HuH-7 (cell line): ENCODE measurements at places on chromosomes 11 and 22.

GRCh38 chr11:132452616-132453015 is 1079.7 kb downstream of the OPCML start:
- no peak for DNase-seq

DNA sequence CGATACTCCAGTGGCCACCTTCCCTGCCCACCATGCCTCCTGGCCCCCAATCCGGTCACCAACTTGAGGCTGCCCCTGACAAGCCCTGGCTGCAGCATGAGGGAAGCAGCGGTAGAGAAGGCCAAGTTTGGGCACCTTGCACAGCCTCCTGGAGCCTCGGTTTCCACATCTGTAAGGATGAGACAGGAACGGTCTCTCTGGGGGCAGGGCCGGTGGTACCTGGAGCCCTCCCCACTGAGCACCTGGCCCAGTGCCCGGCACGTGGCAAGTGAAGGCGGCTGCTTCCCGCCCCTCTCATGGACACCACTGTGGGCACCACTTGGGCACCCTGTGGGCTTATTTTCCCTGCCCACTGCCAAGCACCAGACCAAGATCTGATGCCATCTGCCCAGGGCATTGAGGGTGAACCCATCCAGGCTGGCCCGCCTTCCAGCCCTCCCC is 77.8 kb downstream of the CDKN1C start:
- DNase-seq, result no peak

GRCh38 chr11:44536788-44537516 is 28.5 kb upstream of the CD82 start:
- DNase-seq, result no peak

- no peak for DNase-seq
Observed at GRCh38 chr22:28123989-28124766, 205.1 kb upstream of the PITPNB start.

GRCh38 chr11:73792584-73792983 is 4.9 kb downstream of the MRPL48 start:
- DNase-seq, result no peak

GRCh38 chr22:20019661-20020532 is 1.0 kb upstream of the TANGO2 start:
- no peak for DNase-seq

DNA sequence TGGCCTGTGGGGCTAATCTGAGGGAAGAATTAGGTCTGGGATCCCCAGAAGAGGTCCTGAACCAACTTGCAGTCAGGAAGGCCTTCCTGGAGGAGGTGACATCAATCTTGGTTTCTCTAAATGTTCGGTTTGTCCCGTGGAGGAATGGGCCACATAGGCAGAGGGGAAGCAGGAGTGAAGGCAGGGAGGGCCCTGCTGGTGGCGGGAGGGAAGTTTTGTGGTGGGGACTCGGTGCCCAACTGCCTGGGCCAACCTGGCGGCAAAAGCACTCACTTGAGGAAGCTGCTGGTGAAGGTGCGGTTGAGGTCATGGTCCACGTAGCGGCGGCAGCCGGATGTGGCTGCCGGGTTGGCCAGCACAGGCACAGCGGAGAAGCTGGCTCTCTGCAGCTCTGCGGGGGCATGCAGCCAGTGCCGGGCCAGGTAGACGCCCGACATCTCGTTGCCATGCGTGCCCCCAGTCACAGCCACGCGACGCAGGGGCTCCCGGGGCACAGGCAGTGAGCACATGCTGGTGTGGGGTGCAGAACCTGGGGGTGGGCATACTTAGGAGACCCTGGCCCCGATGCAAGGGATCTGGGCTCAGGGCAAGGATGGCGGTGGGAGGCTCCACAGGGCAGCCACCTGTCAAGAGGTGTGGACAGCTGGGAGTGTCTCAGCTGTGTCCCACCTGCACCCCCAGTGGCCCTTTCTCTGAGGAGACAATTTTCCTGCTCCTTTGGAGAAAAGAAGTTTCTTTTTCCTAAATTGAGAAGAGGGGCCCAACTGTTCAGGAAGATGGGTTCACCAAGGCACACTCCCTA is 3.8 kb downstream of the ACY3 start:
- no peak for DNase-seq

- no peak for DNase-seq
Observed at GRCh38 chr22:40855071-40855978, 1.1 kb downstream of the ST13 start.

DNA sequence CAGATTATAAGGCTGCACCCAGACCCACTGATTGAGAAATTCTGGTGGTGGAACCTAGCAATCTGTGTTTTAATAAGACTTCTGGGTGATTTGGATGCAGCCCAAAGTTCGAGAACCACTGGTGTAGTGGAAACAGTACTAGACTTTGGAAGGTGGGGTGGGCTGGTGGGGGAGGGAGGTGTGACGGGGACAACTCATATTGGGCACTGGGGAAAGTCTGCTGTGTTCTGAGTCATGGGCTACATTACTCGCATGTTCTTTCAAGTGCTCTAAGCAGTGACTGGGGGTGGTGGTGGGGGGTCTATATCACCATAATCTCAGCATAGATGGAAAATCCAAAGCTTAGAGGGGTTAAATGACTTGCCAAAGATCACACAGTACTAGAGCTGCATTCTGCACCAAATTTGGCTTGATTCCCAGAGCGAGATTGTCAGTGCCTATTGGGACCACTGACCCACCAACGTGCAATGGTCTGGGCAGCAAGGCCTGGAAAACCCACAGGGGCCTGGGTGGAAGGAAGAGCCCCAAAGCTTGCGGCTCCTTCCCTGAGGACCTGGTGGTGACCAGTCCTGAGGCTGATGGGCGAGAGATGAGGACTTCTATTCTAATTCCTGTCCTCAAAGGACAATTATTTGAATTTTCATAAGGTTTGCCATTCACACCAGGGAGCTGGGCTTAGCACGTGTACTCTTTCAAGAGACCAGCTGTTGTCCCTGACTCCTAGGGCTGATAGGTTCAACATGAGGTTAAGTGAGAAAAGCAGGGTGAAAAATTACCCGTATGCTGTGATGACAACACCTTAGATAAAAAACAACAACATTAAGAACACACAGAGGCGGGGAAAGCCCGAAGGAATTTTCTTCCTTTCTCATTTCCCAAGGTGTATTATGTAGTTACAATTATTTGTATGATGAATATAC is 77.5 kb upstream of the NARS2 start:
- no peak for DNase-seq

- DNase-seq, result no peak
Observed at GRCh38 chr11:7030836-7031235, 10.6 kb downstream of the NLRP14 start.

- DNase-seq, result peak; percentile 41
Observed at GRCh38 chr11:33687733-33688479, 12.7 kb downstream of the C11orf91 start.

- no peak for DNase-seq
Observed at GRCh38 chr22:30521368-30522156, 16.1 kb upstream of the SEC14L4 start.

DNA sequence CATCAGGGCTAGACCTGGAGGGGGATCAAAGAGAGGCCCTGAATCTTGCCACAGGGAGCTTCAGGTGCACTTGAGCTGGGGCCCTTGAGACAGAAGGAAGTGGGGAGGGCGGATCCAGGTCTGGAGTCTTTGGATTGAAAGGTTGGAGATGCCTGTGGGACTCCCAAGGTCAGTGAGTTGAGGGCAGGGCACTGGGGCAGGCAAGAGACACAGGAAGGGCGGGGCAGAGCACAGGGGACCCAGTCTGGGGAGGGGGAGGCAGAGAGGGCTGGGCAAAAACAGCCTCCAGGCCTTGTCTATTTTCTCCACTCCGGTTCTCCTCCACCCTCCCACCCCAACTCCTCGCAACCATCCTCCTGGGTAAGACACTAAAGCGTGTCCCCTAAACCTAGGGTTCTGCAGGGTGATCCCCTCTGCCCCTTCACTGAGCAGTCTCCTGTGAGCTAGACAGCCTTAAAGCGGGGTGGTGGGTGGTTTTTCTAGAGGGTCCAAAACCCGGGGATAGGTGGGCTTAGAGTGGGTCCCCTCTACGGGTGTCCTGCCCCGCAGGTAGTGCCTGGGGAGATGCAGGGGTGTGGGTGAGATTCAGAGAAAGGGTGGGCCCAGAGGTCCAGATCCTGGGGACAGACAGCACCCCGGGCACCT is 38.6 kb upstream of the CELSR1 start:
- DNase-seq, result peak; percentile 50

GRCh38 chr11:12914400-12914912 is 94.7 kb upstream of the RASSF10 start:
- peak; percentile 72 for DNase-seq

DNA sequence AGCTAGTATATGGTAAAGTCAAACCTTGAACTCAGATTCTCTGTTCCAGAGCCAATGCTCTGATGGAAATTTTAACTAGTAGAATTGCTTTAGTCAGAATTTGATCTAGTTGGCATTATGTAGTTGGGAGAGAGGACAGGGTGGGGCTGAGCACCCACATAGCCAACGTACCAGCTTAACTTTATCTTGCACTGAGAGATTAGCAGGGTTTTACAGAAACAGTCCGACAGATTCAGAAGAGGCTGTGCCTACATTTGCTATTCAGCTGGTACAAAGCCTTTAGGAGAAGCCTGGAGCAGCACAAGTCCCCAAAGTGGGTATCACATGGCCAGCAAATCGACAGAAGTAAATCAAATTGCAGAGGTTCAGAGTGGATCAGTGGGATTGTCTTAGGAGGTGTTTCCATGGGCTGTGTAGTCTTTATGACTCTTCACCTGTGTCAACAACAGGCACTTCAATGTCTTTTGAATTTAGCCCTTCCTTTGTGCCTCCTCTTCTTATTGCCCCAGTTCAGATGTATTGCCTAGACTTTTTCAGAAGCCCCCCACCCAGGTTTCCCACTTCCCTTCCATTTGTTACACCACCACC is 7.3 kb upstream of the CSRP3 start:
- DNase-seq, result no peak

DNA sequence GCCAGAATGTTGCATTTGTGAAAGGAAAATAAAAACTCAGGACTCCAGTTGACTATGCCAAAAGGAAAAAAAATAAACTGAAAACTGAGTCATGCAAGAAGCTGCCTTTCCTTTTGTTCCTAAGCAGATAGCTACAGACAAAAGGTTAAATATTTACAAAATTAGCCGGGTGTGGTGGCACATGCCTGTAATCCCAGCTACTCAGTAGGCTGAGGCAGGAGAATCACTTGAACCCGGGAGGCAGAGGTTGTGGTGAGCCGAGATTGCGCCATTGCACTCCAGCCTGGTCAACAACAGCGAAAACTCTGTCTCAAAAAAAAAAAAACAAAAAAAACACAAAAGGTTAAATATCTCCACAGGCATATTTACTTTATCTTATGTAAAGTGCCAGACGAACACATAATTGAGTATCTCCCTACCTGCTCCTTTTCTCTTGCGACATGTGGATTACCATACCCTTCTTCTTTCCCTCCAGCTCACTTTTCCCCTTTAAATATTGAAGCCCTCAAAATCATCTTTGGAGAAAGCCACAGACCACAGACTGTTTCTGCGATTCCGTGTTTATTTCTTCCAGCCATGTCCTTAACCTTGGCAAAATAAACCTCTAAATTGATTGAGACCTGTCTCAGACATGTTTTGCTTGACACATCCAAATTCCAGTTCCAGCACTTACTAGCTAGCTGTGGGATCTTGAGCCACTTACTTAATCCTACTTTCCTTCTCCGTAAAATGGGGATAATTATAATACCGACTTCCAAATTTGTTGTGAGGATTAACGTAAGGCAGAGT is 2.3 kb upstream of the SMPD1 start:
- no peak for DNase-seq

DNA sequence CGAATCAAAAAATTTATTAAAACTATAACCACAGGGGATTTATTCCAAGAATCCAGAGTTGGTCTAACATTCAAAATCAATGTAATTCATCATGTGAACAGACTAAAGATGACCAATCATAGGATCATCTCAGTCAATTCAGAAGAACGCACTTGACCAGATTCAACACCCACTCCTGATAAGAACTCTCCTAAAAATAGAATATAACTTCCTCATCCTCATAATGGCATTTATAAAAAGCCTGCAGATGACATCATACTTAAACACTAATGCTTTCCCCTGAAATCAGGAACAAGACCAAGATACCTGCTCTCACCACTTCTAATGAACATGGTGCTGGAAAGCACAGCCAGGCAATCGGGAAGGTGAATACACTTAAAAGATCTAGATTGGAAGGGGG is 10.5 kb upstream of the MUC2 start:
- DNase-seq, result no peak

GRCh38 chr11:44777209-44778194 is 50.7 kb downstream of the TSPAN18 start:
- no peak for DNase-seq

DNA sequence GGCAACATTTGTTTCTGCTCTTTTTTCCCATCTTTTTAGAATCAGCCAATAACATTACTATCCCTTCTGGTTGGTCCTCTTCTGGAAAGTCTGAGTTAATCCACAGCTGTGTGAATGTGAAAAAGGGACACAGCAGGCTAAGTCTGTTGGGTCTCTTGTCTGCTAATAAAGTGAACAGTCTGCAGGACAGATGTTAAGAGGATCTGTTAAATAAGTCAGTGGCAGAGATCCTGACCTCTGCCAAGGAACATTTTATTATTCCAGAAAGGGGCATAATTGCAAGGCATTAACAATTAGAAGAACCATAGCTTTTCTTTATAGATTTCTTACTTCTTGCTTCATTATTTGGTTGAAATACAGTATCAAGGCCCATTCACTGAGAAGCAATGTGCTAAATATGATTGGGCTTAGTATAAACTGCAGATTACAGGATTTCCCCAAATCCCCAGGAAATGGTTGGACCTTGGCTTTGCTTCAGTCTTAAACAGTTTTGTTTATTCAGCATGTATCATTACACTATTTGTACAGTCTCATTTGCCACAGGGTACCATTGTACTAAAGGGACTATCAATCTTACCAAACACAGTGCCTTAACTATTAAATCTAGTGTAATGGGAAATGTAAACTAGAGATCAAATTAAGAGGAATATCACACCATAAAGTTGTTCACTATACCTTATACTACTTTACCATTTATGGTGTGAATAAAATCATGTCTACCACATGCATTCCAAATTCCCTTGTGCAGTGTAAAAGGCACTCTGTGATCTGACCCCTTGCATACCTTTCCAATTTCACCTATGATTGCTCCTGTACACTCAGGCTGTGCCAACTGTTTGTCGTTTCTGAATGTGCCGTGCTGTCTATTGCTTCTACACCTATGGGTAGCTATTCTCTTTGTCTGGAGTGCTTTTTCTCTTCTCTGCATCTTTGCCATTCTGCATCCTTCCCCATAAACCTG is 274.0 kb downstream of the SOX6 start:
- DNase-seq, result no peak

- no peak for DNase-seq
Observed at GRCh38 chr11:110169738-110170137, 76.5 kb downstream of the ZC3H12C start.

GRCh38 chr22:44698531-44699421 is 3.2 kb upstream of the PRR5 start:
- no peak for DNase-seq

- no peak for DNase-seq
Observed at GRCh38 chr22:37904572-37905533, 1.2 kb upstream of the MICALL1 start.

GRCh38 chr11:122440811-122441665 is 214.5 kb upstream of the UBASH3B start:
- DNase-seq, result no peak

GRCh38 chr11:128714123-128714522 is 20.3 kb downstream of the FLI1 start:
- DNase-seq, result no peak
